ENCODE measurements at places on chromosomes 3 and 15.

GRCh38 chr3:30795176-30795575, 99.3 kb downstream of the GADL1 start:
- DNase-seq: no peak

GRCh38 chr15:26590676-26591075, 182.2 kb downstream of the GABRB3 start:
- no peak for DNase-seq

DNA sequence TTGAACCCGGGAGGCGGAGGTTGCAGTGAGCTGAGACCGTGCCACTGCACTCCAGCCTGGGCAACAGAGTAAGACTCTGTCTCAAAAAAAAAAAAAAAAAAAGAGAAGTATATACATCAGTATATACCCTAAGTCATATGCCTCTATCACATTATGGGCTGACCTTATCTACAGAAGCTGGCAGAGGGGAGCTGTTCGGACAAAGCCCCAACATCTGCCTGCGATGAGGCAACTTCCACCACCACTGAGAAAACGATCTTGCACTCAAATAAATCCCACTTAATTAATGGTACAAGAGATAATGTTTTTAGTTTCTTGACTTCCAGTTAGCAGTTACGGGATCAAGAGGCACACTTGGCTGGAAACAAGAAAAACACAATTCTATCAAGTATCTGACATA, 2.2 kb downstream of the GLT8D1 start:
- no peak for DNase-seq

DNA sequence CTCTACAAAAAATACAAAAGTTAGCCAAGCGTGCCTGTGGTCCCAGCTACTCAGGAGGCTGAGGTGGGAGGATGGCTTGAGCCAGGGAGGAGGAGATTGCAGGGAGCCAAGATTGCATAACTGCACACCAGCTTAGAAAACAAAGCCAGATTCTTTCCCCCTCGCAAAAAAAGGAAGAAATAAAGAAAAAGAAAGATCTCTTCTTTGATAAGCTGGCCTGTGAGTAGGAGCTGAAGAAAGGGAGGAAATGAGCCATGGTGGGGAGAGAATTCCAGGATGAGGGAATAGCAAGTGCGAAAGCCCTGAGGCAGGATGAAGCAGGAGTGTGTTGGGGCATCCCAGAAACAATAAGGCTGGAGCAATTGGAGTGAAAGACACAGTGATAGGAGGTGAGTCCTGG, 24.5 kb upstream of the TOP2B start:
- DNase-seq: no peak
